HCT116 (cell line): ENCODE measurements at places on chromosomes 12 and 14. TPM values are rescaled to one million over a fixed set of nuclear protein-coding genes. Genes with fewer than 3 reads are reported as not detected.

DNA sequence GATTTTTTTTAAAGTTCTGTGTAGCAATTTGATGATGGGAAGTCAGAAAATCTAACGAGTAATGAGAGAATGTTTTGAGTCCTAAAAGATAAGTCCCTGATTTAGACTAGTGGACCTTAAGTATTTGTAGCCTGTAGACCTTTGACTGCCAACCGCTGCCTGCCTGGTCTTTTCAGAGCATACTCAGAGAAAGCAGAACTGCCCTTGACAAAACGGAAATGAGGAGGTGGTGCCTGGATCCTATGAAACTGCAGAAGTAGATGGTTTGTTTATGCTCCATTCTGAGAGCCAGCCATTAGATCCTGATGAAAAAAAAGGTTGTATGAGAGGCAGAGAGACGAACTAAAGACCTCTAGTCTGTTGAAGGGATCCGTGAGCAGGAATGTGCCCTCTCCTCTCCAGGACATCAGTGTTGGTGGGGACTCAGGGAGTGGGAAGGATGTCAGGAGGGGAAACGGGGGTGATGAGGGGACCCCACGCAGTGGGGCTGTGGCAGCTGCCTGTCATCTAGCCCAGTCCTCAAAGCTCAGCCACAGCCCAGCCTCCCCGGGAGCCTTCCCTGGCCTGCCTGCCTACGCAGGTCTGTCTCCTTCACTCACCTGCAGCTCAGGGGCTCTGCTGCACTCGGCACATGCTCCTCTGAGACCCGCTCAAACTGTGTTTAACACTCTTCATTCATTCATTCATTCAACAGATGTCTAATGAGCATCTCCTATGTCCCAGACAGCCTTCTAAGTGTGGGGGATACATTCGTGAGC, 447.5 kb downstream of the AACS start:
- no peak for DNase-seq
- H3K27ac ChIP-seq: no peak overlapping the region
- H3K36me3 ChIP-seq: no peaks in the 10 kb centered on the region
- H3K4me1 ChIP-seq: no peaks in the 10 kb centered on the region
- no peaks in the 10 kb centered on the region for H3K27me3 ChIP-seq
- H3K4me3 ChIP-seq: no peak overlapping the region

IFNG-AS1 gene
- not detected for total RNA-seq

DNA sequence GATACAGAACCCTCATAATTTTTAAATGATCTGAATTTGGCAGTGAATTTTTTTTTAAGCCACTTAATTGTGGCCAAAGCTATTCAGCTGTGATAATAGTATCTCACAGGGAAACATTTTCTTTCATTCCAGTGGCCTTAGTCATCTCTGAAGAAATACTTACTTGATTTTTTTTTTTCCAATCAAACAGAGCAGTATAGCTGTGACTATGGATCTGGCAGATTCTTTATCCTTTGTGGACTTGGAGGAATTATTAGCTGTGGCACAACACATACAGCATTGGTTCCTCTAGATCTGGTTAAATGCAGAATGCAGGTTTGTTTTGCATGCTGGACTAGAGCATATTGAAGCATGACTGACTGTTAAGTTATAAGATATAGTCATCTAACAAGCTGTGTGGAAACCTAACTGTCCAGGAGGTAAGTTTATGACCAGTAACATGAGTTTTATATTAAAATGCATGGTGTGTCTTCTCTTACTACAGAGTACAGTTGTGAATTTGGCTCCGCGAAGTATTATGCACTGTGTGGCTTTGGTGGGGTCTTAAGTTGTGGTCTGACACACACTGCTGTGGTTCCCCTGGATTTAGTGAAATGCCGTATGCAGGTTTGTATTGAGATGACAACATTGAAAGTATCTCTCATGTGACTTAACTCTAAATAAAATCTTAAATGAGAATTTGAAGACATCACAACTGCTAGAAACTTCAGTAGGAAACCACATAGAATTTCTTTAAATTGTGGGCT, 1.9 kb downstream of the SLC25A3 start:
- peaks cover 45% of the 10 kb centered on the region for H3K36me3 ChIP-seq
- no peaks in the 10 kb centered on the region for H3K27me3 ChIP-seq
- H3K4me1 ChIP-seq: peaks cover 26% of the 10 kb centered on the region

- no peak overlapping the region for H3K4me3 ChIP-seq
- H3K27ac ChIP-seq: no peak overlapping the region
- DNase-seq: no peak
Measured at GRCh38 chr12:63480186-63480585, 188.1 kb downstream of the DPY19L2 start.

GZMB gene
- total RNA-seq: 0.74 TPM

GRCh38 chr14:93954900-93955849, 21.2 kb downstream of the ASB2 start:
- H3K4me1 ChIP-seq: peaks cover 81% of the 10 kb centered on the region
- H3K27ac ChIP-seq: no peak overlapping the region
- H3K4me3 ChIP-seq: no peak overlapping the region
- DNase-seq: no peak
- H3K36me3 ChIP-seq: no peaks in the 10 kb centered on the region

GRCh38 chr12:47272412-47273190, 192.8 kb upstream of the AMIGO2 start:
- H3K4me1 ChIP-seq: peaks cover 15% of the 10 kb centered on the region
- no peak for DNase-seq
- no peaks in the 10 kb centered on the region for H3K36me3 ChIP-seq
- no peak overlapping the region for H3K4me3 ChIP-seq
- no peak overlapping the region for H3K27ac ChIP-seq

DNA sequence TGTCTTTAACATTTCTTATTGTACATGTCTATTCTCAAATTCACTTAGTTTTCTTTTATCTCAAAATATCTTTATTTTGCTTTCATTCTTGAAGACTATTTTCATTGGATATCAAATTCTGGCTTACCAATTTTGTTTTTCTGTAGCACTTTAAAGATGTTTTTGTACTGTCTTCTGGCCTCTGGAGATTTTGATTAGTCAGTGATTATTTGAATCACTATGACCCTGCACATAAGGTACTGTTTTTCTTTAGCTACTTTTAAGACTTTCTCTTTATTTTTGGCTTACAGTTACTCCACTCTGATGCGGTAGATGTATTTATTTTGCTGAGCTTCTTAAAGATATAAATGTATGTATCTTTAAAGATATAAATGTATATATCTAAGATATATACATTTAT, 49.6 kb downstream of the MYRFL start:
- H3K4me1 ChIP-seq: peaks cover 8% of the 10 kb centered on the region
- no peak overlapping the region for H3K27ac ChIP-seq
- no peaks in the 10 kb centered on the region for H3K36me3 ChIP-seq
- no peak overlapping the region for H3K4me3 ChIP-seq
- no peaks in the 10 kb centered on the region for H3K27me3 ChIP-seq

CAPZA3 gene
- not detected for total RNA-seq

SBNO1 gene
- total RNA-seq: 43.8 TPM

DNA sequence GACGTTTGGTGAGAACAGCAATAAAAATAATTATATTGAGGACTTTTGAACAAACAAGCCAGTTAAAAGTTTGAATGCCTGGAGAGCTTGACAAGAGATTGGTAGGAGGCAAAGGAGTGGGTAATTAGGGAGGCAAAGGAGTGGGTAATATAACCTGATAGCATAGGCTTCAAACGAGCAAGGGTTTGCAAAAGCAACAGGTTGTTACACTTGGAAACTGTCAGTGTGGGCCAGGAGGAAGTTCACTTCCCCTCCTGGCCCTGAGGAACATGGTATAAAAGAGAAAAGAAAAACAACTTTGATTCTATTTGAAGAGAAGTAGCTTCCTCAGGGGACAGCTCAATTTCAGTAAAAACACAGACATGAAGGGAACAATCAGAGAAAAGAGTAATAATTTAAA, 121.7 kb downstream of the CCER1 start:
- H3K27me3 ChIP-seq: no peaks in the 10 kb centered on the region
- H3K27ac ChIP-seq: no peak overlapping the region
- no peak overlapping the region for H3K4me3 ChIP-seq
- no peak for DNase-seq
- no peaks in the 10 kb centered on the region for H3K4me1 ChIP-seq
- no peaks in the 10 kb centered on the region for H3K36me3 ChIP-seq

- H3K36me3 ChIP-seq: no peaks in the 10 kb centered on the region
- no peak overlapping the region for H3K4me3 ChIP-seq
- DNase-seq: no peak
- no peaks in the 10 kb centered on the region for H3K4me1 ChIP-seq
- H3K27ac ChIP-seq: no peak overlapping the region
Measured at GRCh38 chr14:89936654-89937185, 17.8 kb downstream of the EFCAB11 start.

DNA sequence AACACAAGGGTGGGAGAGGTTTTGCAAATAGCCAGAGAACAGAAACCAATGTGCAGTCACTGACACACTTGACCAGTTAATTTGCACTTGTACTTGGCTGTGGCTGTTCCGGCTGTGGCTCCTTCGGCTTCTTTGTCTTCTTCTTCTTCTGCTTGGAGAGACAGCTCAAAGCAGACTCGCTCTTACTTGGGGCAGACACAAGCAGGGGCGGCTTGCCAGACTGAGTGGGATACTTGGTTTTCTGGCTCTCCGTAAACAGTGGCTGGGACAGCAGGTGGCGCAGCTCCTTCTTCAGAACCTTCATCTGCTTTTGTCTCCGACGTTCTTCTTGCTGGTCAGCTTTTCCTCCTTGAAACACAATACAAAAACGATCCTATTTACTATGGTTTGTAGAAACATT, 25.0 kb downstream of the OTUB2 start:
- no peaks in the 10 kb centered on the region for H3K4me1 ChIP-seq
- no peaks in the 10 kb centered on the region for H3K27me3 ChIP-seq
- H3K4me3 ChIP-seq: no peak overlapping the region

RNF212B gene
- total RNA-seq: not detected

LARP4 gene
- total RNA-seq: 76.3 TPM

TCP11L2 gene
- 14.4 TPM for total RNA-seq

DNA sequence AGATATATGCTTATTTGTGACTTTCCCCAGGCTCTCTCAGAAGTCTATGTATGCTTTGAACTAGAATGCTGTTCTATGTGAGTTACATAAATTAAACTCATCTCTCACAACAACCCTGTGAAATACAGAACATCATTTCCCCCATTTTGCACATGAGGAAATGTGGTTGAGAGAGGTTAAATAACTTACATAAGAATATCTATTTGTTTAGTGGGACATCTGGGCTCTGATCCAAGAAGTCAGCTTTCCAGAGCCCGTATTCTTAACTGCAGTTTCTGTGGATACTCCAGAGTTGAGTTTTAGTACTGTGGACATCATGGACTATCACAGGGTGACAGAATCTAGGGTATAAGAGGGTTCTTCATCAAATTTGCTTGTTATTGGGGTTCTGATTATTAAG, 242.5 kb upstream of the ARHGAP5 start:
- DNase-seq: no peak
- no peak overlapping the region for H3K4me3 ChIP-seq
- no peaks in the 10 kb centered on the region for H3K36me3 ChIP-seq
- H3K4me1 ChIP-seq: no peaks in the 10 kb centered on the region
- no peaks in the 10 kb centered on the region for H3K27me3 ChIP-seq

DNA sequence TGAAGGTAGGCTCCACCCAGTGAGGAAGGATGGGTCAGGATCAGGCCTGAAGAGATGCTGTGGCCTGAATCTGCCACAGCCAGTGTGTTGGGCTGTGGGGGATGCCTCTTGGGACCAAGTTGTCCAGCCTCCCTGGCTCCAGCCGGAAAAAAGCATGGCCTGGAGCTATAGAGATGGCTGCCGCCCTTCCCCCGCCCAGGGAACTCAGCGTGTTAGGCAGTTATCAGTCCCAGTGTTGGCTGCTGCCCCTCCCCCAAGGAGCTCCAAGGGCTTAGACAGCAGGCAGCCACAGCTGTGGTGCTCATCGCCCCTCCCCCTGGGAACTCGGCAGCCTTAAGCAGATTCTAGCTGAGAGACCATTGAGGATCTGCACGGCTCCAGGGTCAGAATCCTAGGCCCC, 158.0 kb downstream of the CAPZA3 start:
- no peaks in the 10 kb centered on the region for H3K4me1 ChIP-seq
- DNase-seq: no peak
- H3K27me3 ChIP-seq: no peaks in the 10 kb centered on the region

BCAT1 gene
- total RNA-seq: 0.74 TPM

BIN2 gene
- total RNA-seq: 0.22 TPM

DNA sequence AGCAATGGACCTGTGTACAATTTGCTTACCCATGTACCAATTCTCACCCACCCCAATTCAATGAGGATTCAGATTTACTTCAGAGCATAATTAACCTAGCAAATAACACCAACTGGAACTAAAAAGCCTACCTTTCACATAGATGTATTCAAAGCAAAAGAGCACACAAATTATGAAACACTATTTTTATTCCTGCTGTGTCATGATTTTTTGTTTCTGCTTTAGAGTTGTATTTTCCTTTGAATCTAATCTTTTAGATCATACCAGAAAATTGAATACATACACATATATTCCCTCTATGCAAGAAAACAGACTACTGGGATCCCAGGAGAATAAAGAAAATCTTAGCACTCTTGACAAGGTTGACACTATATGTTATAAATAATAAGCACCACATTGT, 5.9 kb downstream of the KICS2 start:
- no peak overlapping the region for H3K27ac ChIP-seq
- no peaks in the 10 kb centered on the region for H3K4me1 ChIP-seq
- H3K27me3 ChIP-seq: no peaks in the 10 kb centered on the region
- no peak for DNase-seq

DNA sequence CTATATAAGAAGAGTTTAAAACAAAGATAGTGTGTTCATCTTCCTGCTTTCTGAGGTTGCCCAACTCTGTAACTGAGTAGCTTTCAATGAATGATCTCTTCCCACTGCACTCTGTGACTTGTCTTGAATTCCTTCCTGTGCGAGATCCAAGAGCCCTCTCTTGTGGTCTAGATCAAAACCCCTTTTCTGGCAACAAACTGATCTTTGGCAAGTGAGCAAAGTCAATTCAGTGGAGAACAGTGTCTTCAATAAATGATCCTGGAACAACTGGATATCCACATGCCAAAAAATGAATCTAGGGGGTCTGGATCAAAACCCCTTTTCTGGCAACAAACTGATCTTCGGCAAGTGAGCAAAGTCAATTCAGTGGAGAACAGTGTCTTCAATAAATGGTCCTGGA, 8.5 kb downstream of the CFAP54 start:
- DNase-seq: no peak
- H3K4me3 ChIP-seq: no peak overlapping the region
- no peaks in the 10 kb centered on the region for H3K36me3 ChIP-seq

- H3K4me3 ChIP-seq: no peak overlapping the region
- DNase-seq: no peak
- H3K36me3 ChIP-seq: no peaks in the 10 kb centered on the region
- H3K4me1 ChIP-seq: no peaks in the 10 kb centered on the region
- H3K27me3 ChIP-seq: no peaks in the 10 kb centered on the region
Measured at GRCh38 chr12:102376181-102376747, 104.1 kb downstream of the IGF1 start.

DNA sequence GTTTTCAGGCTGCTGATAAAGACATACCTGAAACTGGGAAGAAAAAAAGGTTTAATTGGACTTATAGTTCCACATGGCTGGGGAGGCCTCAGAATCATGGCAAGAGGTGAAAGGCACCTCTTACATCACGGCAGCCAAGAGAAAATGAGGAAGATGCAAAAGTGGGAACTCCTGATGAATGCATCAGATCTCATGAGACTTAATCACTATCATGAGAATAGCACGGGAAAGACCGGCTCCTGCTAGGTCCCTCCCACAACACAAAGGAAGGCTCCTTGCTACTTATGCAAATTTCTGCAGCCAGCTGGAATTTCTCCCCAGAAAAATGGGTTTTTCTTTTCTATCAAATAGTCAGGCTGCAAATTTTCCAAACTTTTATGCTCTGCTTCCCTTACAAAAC, 174.1 kb upstream of the RMST start:
- no peak overlapping the region for H3K4me3 ChIP-seq
- no peaks in the 10 kb centered on the region for H3K4me1 ChIP-seq
- DNase-seq: no peak

TAS2R7 gene
- not detected for total RNA-seq

GRCh38 chr14:91554535-91555332, 44.6 kb upstream of the PPP4R3A start:
- DNase-seq: no peak
- no peak overlapping the region for H3K27ac ChIP-seq
- H3K4me1 ChIP-seq: no peaks in the 10 kb centered on the region
- no peaks in the 10 kb centered on the region for H3K27me3 ChIP-seq
